ENCODE measurements at places on chromosomes 13 and 19. TPM values are rescaled to one million over a fixed set of nuclear protein-coding genes. Genes with fewer than 3 reads are reported as not detected.

GRCh38 chr13:46831588-46832194 is 34.7 kb upstream of the ESD start:
- DNase-seq: peak; percentile 22

DNA sequence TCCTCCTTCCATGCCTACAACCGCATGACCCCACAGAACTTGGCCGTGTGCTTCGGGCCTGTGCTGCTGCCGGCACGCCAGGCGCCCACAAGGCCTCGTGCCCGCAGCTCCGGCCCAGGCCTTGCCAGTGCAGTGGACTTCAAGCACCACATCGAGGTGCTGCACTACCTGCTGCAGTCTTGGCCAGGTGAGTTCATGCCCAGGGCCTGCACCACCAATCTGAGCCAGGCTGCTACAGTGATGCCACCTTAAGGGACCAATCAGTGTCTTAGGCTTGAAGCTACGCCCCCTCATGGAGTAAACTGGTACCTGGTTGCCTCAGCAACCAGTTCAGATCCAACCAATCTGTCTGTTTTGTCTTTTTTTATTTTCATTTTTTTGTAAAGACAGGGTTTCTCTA is 5.2 kb downstream of the SYDE1 start:
- no peak for DNase-seq

- peak; percentile 36 for DNase-seq
Measured at GRCh38 chr13:76014406-76015318, 378.5 kb downstream of the LMO7 start.

GRCh38 chr13:103062079-103062478 is 4.1 kb downstream of the SLC10A2 start:
- no peak for DNase-seq

DNA sequence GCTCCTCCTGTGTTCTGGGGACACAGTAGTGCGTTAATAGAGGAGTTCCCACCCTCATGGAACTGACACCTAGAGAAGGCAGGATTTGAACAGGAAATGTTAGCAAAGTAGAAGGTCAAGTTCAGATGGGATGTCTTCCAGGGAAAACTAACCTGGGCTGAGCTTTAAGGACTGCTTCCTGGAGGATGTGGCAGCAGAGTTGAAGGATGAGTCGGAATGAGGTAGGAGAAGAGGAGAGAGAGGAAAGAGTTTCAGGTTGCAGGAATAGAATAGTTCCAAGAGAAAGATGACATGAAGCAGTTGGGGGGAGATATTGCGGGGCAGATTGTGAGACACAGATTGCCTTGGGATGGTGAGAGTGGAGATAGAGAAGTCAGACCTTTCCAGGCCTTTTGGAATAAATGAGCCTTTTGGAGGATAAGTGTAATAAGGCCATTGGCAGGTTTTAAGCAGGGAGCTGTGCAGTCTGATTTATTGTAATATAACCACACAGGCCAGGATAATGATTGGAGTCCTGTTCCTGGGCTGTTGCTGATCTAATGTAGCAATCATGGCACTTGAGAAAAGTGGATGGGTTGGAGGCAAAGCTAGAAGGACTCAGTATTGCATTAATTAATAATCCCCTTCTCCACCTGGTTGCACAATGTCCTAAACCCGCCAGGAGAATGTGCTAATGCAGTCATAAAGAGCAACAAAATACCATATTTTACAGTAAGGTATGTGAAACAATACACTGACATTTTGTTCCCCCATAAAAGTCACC is 205.4 kb downstream of the SHISA2 start:
- peak; percentile 17 for DNase-seq

- DNase-seq: peak; percentile 63
Measured at GRCh38 chr19:10114651-10115391, 3.3 kb downstream of the P2RY11 start.

GRCh38 chr13:100854006-100854405 is 179.4 kb upstream of the TMTC4 start:
- no peak for DNase-seq

DNA sequence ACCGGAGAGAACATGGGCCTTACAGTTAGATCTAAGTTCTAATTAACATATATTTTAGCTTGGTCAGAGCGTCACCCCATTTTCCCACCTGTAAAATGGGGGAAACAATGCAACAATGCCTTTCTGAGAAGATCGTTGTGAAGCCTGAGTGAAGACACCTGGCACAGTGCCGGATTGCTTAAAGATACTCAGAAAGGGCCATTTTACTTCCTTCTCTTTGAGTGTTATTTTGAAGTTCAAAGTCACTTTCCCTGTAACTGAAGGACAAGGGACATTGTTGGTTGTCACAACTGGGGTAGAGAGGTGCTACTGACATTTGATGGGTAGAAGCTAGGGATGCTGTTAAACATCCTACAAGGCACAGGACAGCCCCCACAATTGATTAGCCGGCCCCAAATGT is 28.1 kb downstream of the HSPH1 start:
- no peak for DNase-seq

Gene TPTE2
- not detected for total RNA-seq

Gene PALM3
- 0.46 TPM for total RNA-seq

Gene PRR22
- total RNA-seq: 2.7 TPM

Gene ATXN8OS
- not detected for total RNA-seq

Measured in Daoy (cell line).